ENCODE measurements at places on chromosomes 13 and 19.

DNA sequence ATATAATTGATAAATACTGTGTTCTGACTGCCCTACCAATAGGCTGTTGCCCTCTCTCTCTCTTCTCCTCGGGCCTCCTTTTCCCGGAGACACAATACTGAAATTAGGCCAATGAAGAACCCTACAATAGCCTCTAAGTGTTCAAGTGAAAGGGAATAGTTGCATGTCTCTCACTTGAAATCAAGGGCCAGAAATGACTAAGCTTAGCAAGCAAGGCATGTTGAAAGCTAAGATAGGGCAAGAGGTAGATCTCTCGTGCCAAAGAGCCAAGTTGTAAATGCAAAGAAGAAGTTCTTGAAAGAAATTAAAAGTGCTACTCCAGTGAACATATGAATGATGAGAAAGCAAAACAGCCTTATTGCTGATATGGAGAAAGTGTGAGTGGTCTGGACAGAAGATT lies 13.3 kb downstream of the KATNAL1 start:
- no peak for DNase-seq

- DNase-seq: no peak
Observed at GRCh38 chr13:48950501-48950875, 25.2 kb upstream of the FNDC3A start.

DNA sequence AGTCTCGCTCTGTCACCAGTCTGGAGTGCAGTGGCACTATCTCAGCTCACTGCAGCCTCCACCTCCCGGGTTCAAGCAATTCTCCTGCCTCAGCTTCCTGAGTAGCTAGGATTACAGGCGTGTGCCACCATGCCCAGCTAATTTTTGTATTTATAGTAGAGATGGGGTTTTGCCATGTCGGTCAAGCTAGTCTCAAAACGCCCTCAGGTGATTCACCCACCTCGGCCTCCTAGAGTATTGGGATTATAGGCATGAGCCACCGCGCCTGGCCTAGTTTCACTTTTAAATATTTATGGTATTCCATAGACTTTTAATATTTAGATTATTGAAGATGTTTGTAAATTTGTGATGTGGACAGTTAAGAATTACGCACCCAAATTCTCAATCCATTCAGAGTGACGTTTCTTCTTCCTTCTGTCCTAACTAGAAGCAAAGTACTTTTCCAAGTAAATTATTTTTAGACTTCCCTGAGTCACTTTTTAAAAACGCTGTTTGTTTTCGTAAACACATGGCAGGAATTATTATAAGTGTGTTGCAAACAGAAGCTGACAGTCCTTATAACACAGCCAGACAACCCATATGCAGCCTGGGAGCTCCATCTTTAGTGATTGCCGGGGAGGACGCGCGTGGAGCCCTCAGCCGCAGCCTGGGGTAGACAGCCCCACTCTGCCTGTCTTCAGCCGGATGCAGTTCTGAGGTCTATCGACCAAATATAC lies 131.7 kb downstream of the ATP11A start:
- no peak for DNase-seq

- DNase-seq: no peak
Observed at GRCh38 chr19:48867123-48867745, 1.2 kb downstream of the PLEKHA4 start.

DNA sequence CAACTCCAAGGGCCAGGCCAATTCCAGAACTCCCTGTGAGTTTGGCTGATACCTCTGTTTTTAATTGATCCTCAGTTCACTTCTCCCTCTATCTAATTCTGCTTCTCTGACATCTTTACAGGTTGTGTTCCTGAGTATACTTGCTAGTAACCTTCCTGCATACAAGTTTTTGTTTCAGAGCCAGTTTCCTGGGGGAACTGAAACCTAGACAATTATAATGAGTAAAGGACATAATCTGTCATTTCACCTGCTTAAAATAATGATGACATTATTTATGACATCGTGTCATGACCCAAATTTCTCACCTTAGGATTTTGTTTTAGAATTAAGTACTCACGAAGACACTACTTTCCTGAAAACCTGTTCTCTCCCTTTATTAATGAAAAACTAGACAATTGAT lies 12.5 kb upstream of the MYCBP2 start:
- no peak for DNase-seq

DNA sequence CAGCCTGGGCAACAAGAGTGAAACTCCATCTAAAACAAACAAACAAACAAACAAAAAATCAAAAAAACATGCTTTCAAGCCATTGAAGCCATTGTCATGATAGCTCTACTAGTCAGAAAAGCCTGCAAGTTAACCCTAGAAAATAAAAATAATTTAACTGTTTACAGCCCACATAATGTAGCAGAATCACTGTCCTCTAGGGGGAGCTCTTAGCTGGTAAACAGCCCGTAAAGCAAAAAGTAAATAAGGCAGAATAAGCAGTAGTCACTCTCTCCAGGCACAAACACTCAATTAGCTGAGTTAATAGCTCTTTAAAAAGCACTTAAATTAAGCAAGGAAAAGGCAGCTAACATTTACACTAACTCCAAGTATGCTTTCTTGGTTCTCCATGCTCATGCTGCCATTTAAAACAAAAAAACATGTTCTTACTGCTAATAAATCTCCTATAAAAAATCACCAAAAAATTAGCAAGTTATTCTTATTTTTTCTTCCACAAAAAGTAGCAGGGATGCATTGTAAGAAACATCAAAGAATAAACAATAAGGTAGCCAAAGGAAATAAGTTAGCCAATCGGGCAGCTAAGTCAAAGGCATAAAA lies 11.3 kb downstream of the LILRB4 start:
- peak; percentile 32 for DNase-seq

GRCh38 chr19:58033741-58034476 lies at the start of gene ZSCAN1:
Gene ZSCAN1 (plus strand): TSS chr19:58034025. CDS start chr19:58037837, 3,812 bp downstream.
- DNase-seq: no peak

DNA sequence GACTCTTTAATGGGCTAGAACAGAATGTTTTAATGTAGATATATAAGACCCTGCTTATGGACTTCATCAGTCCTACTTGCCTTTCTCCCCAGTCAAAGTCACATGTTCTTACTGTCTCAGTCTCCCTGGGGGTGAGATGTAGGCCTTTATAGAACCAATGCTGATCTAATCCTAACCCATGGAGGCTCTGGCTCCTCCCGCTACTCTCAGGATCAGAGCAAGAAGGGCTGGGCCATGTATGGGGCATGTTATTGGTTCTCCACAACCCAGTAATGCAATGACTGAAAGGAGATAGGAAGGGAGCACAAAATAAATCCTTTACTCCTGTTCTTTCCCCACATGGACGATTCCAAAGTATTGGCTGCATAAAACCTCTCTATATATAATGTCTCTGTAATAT lies 82.3 kb downstream of the UGGT2 start:
- no peak for DNase-seq

DNA sequence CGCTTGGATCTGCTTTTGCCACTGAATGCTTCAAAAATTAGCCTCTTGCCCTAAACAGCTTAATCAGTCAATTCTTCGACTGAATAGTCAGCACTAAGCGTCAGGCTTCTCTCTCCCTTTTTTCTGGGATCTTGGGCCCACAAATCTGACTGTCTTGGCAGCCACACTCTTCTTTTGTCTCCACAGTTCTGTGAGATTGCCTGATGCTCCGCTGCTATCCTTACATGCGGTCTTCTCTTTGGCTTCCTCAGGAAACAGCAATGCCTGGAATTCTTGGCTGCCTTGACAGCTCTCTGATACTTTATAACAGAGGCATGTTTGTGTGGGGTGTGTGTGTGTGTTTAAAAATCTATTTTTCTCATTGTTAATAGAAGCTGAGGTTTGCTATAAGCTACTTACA lies 32.6 kb downstream of the ERCC5 start:
- no peak for DNase-seq

- DNase-seq: no peak
Observed at GRCh38 chr19:7550987-7551761, 15.7 kb downstream of the PNPLA6 start.

DNA sequence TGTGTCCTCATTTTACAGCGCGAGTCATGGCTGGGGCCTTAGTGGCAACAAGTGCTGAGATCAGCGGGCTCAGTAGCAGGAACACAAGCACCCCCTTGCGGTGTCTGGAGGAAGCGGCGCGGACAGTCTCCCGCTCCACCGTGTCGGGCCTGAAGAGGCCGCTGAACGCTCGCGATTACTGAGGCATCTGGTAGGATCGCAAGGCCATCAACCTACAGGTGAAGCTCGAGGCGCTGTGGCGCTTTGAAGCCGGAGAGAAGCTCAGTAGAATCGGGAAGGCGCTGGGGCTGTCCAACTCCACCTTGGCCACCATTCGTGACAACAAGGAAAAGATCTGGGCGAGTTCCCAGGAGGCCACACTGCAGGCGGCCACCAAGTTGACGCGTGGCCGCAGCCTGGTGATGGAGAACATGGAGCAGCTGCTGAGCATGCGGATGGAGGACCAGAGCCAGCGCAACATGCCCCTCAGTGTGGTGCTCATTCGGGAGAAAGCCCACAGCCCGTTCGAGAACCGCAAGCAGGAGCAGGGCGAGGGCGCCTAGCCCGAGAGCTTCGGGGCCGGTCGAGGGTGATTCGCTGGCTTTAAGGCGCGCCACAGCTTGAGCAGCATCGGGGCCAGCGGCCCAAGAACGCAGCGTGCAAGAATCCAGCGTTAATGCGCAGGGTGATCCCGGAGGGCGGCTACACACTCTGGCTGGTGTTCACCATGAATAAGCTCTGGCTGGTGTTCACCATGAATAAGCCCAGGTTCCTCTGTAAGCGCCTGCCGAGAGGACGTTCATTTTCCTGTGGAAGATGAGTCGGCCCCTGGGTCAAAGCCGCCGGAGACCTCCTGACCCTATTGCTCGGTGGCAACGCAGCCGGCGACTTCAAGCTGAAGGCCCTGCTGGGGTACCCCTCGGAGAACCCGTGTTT lies 8.3 kb upstream of the MZF1 start:
- DNase-seq: no peak

DNA sequence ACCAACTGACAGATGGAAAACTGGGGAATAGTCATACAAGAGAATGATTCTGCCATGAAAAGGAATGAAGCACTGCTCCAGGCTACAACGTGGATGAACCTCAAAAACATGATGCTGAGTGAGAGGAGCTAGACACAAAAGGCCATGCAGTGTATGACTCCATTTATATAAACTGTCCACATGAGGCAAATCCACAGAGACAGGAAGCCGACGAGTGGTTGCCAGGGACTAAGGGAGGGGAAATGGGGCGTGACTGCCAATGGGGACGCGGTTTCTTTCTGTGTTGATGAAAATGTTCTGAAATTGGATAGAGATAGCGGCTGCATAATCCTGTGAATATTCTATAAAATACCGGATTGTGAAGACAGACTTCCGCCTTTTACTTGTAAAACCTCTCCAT lies 10.2 kb downstream of the SMIM7 start:
- DNase-seq: no peak

GRCh38 chr13:25237083-25237482 lies 50.2 kb downstream of the MTMR6 start:
- no peak for DNase-seq

DNA sequence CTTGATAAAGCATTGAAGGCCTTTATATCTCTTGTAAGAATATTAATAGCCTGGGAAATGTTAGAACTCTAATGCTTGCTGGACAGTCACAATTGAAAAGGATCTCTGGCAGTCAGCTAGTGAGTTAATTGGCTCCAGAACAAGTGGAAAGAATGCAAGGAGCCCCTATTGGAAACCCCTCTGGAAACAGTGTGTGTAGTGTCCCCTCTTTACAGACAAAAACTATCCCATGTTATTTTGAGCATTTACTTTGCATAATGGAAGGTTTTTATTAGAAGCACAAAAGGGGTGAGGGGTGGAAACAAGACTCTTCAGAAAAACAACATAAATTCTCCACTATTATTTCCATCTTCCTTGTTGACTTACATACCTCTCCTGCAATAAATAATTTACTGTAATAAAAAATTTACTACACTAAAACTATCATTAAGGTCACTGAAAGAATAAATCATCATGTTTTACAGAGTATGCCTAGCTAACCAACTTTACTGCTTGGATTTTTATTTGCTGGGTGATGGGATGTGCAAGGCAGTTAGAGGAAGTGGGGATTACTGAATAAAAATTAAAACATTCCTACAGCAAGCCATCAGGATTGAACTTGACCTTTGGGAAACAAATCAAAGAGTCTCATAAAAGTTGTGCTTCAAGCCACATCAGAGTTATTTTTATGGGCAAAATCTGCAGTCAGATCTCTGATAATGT lies 610.4 kb downstream of the TBC1D4 start:
- no peak for DNase-seq

DNA sequence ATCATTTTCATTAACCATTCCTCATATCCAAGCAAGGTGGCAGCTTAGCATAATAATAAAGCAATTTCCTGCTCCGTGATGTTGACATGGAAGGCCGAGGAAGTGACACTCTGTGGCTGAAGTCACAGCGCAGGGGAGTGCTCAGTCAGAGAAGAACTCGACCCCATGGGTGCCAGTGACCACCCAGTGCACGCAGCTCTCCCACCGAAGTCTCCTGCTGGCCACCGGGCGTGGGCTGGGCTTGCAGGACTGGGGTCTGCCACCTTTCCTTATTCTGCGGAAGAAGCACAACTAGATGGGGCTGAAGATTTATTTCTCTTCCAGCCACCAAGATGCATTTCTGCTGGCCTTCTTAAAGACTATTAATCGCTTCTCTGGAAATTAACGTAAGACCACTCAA lies 132.1 kb upstream of the SPACA7 start:
- DNase-seq: no peak

DNA sequence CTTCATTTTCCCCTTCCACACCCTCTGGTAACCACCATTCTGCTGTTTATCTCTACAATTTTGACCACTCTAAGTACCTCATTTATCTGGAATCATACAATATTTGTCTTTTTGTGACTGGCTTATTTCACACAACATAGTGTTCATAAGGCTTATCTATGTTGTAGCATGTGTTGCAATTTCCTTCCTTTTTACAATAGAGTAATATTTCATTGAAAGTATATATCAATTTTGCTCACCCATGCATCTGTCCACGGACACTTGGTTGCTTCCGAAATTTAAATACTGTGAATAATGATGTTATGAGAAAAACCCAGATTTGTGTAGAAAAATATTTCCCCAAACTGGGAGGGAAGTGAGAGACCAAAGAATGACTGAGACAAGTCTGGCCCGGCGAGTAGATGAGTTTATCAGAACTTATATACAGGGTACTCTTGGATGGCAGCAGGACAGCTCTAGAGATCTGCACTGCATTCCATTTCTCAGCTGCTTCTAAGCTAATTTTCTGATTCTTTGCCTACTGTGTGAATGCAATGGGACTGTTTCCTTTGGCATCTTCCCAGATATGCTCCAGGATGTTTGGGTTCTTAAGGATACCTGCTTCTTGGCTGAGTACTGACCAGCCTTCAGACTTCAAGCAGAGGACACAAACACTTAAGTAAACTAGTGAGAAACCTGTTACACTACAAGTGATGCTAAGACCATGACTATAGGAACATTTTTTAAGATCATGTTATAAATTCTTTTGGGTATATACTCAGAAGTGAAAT lies 834.0 kb upstream of the PCDH9 start:
- DNase-seq: no peak

- no peak for DNase-seq
Observed at GRCh38 chr19:55228015-55228391, 560 bp downstream of the TMEM86B start.

DNA sequence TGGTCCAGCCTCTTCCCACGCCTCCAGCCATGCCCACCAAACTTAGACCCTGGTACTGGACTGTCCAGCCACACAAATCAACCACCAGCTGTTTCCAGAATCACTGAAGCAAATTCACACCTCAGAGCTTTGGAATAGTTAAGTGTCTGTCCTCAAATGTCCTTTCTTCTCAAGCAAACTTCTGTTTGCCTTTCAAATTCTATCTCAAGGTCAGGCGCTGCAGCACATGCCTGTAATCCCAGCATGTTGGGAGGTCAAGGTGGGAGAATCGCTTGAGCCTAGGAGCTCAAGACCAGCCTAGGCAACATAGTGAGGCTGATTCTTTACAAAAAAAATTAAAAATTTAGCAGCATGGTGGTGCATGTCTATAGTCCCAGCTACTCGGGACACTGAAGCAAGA lies 19.4 kb upstream of the PRODH2 start:
- DNase-seq: no peak
